ENCODE measurements at places on chromosomes 3 and 15.

- no peak for DNase-seq
Observed at GRCh38 chr15:66600240-66600627, 34.4 kb upstream of the LCTL start.

DNA sequence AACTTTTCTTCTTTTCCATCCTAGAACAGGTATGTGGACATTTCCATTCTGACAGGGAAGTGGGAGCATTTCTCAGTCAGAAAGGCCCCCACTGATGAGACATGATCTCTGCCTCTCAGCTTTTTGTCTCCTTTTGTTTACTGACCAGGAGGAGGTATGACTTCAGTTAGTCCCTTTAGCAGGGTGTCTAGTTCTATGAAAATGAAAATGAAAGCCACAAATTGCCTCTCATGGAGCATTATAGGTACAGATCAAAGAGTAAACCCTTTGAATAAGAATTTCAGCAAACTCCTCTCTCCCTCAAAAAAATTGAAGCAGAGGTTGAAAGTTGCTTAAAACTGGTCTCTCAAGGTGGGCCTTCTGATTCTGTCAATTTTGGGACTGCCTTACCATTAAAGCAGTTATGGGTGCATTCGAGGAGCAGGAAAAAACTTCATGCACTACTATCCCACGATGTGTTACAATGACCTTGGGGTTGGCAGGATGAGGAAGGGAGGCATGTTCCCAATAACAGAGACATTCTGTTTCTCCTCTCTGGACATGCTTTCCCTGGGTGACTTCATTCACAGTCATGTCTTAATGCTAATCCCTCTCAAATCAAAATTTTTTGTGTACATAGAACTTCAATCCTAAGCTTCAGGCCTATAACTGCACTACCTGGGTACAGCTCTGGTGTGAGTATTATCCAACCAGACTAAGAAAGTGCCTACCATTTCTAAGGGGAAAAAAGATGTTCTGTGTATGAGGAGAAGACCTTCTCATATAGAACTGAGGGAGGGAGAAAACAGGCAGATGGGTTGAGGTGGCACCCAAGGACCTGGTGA, 50.6 kb upstream of the TBC1D23 start:
- DNase-seq: no peak

- no peak for DNase-seq
Observed at GRCh38 chr3:157151627-157152026, 8.3 kb downstream of the CCNL1 start.

DNA sequence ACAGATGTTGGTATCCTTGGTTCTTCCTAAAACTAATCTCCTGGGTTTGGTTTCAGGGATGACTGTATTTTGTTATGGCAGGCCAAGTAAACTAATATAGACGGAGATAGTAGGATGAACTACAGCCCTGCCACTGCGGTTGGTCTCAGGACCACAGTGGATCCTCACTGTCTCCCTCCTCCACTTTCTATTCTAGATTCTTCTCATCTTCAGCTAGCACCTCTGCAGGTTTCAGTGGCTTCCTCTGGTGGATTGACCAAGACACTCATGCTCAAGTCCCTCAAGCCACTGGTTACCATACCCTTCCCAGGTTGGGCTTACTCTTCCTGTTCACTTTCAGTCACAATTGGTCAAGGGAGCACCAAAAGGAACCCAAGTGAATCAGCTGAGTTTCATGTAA, 71.1 kb upstream of the CLDN18 start:
- DNase-seq: no peak

GRCh38 chr15:40043927-40044716, 5.1 kb upstream of the SRP14 start:
- DNase-seq: no peak

DNA sequence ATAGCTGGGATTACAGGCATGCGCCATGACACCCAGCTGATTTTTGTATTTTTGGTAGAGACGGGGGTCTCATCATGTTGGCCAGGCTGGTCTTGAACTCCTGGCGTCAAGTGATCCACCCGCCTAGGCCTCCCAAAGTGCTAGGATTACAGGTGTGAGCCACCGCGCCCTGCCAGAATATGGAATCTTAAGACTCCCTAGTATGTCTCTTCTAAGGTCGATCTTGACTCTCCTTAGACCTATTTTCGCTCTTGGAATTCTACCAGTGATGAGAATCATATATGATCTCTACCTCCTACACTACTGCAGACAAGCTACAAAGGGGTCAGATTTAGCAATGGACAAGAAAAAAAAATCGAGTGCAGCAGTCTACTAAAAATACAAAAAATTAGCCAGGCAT, 19.3 kb upstream of the EOGT start:
- DNase-seq: no peak

DNA sequence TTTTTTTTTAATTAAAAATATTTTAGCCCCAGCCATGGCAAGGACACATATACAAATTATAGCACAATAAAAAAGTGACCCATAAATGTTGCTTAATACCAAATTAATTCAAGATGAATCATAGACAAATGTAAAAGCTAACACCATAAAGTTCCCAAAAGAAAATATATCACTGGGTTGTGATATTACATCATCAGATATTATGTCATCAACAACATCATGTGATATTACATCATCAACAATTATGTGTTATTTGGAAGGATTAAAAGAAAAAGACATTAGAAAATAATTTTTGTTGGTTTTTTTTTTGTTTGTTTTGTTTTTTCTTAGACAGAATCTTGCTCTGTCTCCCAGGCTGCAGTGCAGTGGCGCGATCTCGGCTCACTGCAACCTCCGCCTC, 34.5 kb upstream of the ABHD10 start:
- DNase-seq: no peak

GRCh38 chr3:79846148-79846933, 78.5 kb upstream of the ROBO1 start:
- DNase-seq: no peak

DNA sequence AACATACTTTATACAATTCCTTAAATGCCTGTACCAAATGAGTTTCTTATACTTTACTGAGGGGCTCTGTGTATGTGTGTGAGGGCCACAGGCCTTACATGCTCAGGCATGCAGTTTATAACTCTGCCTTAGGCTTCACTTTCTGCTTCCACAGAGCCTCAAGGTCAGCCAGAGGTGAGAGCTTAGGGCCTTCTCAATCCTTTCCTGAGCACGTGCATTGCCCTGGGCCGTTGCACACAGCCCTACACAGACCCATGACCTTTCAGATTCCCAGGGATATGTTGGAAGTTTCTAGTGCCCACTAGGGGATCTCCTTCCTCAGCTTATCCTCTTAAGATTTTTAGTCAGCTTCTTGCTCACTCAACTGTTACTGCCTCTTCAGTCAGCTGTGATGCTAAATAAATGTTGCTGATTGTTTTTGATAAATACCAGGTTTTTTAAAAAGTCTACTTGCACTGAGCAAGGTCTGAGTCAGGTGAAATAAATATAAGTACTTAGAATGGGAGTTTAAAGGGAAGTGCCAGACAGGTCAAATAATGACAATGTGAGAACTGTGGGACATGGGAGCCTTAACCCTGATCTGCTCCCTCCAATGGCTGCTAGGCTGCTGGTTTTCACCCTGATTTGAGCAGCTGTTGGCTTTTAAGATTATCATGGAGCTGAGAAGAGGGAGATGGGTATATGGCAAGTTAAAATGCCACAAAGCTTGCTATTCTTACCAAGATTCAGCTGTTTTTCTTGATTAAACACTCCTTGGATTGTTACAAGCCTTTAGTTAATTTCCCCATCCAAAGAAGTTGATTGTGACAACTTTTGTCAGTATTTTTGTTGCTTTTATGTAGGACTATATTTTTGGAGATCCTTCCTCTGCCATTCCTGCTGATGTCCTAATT, 169.5 kb downstream of the PLD1 start:
- DNase-seq: no peak

DNA sequence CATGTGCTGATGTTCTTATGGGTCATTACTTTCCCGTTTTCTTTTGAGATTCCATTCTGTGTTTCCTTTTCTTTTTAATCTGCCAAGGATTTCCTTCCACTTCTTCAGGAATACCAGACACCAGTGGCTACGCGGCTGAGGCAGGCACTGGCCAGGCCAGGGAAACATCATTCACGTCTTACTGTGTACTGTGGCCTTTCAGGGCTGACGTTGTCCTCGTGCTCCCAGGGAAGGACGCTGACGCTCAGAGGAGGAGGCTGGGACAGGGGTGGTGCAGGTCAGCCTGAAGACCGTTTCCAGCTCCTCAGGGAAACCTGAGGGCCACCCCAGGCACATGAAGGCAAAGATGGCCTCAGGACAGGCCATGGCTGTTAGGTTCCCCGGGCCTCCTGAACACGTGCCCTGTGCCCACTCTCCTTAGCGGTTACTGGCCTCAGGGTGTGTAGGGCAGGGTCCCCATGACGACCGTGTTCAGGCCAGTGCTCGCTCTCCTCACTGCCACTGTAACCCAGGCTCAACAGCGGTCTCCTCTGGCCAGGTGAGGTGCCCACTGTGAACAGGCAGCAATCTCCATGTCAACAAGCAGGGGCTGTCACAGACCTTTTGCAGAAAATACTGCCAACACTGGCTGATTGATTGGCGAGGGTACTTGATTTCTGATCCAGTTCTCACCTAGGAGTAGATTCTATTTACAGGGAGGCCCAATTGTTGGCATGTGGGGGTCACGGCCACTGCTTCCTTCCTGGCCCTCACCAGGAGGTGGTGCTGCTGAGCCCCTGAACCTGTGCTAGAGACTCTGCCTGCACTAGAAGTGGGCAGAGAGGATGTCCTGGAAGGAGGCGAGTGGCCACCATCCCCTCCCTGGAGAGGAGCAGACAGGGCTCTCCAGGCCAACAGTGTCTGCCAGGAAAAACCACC, 169.5 kb downstream of the ATP10A start:
- no peak for DNase-seq

- peak; percentile 87 for DNase-seq
Observed at GRCh38 chr3:9890249-9891071, at the start of gene JAGN1. JAGN1 (plus strand) TSS chr3:9890610; CDS start chr3:9890723, 113 bp downstream.

GRCh38 chr3:436053-436452, 239.5 kb downstream of the CHL1 start:
- no peak for DNase-seq

Data from T-helper 17 cell (primary cell).